ENCODE measurements at places on chromosomes 4 and X.

GRCh38 chrX:48357681-48358080 is 1.2 kb upstream of the SSX3 start:
- no peak for DNase-seq

- DNase-seq = no peak
These were observed 12.4 kb downstream of the SH3KBP1 start for GRCh38 chrX:19875050-19875431.

GRCh38 chr4:1409491-1410425 is 3.5 kb upstream of the NKX1-1 start:
- DNase-seq = no peak

GRCh38 chr4:98929341-98930267 is 671 bp upstream of the EIF4E start:
- DNase-seq = peak; percentile 24

DNA sequence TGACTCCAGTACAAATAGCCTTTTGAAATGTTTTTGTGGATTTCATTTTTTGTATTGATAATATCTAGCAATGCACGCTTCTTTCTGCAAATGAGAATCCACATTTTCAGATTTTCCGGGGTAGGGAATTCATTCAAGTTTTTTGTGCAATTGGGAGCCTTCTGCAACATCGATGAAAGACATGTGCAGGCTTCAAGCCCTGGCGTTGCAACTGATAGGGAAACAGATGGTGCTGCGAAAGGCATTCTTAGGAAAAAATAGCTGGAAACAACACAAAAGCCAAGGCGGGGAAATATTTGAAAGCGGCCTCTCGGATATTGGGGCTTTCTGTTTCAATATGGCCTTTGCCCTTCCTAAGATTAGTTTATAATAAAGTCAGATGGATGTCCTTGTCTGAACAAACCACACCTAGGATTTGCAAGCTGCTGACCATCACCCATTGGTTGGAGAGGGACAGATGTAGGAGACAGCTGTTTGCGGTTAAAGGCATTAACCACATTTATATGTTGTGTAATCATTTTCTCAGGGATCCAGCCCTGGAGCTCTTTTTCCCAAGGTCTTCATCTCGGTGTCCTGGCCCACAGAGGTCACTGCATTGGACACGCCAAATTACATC is 136.5 kb downstream of the PRKX start:
- DNase-seq = no peak

- DNase-seq = no peak
These were observed 84.8 kb upstream of the BMP2K start for GRCh38 chr4:78691334-78691754.

DNA sequence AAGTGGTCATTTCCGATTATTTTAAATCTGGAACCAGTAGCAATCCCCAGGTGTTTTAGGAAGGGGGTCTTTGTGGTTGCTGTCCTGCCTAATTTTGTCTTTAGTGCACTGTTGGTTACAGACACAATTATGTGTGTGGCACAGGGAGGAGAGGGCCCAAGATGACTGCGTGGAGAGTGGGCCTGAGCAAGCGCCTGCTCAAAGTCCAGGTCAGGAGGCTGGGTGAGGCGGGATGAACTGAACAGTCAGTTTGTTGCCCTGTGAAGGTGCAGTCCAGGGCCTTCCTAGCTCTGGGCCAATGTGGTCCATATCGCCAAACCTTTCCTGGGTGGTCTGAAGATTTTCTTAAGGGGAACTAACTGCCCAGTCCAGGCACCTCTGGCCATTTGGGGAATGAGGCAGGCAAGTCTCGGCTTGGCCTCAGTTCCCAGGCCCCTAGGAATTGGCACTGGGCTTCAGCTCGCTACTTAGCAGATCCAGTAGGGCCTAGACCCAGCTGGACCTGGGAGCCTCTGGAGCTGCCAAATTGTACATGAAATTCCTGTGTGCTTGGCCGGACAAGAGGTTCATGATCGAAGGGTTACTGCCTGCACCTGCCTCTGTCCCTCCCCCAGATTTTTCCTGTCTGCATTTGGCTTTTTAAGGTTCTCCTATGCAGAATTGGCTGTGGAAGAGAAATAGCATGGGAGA is 47.6 kb downstream of the ANAPC4 start:
- no peak for DNase-seq

DNA sequence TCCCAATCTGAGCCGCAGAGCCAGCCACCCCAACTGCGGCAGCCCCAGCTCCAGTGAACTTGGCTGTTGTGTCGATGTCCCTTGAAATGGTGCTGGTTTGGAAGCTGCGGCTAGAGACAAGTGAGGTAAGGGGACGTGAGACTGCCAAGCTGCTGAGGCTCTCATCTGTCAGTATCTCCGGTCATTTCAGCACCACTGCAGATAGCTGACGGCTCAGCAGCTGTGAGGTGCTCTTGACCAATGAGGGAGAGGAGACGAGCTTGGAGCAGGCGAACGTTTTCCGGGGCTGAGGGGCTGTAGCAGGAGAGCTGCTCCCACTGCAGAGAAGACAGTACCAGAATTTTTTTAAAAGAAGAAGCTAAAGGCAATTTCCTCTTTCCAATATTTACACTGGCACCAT is 175.5 kb upstream of the CASK start:
- DNase-seq = no peak

All from CD4-positive, alpha-beta T cell (primary cell).